ENCODE measurements at places on chromosomes 7 and 10. TPM values are rescaled to one million over a fixed set of nuclear protein-coding genes. Genes with fewer than 3 reads are reported as not detected.

The FOXI2 gene
- not detected for total RNA-seq

The ASB10 gene
- total RNA-seq: not detected

The ADRA2A gene
- total RNA-seq: not detected

The CALHM3 gene
- total RNA-seq: not detected

The RSU1 gene
- 62.7 TPM for total RNA-seq

The PVRIG gene
- not detected for total RNA-seq

The ANKRD26 gene
- total RNA-seq: 2.7 TPM

The UPK3B gene
- 1.4 TPM for total RNA-seq

The STRIP2 gene
- 15.5 TPM for total RNA-seq

The SPRN gene
- not detected for total RNA-seq

The TAC1 gene
- total RNA-seq: not detected

The INSYN2A gene
- 0.23 TPM for total RNA-seq

The WDR11 gene
- total RNA-seq: 33.0 TPM

The GIMAP8 gene
- total RNA-seq: 0.19 TPM

The HYAL4 gene
- not detected for total RNA-seq

The TRIM56 gene
- 13.6 TPM for total RNA-seq

The MLXIPL gene
- total RNA-seq: not detected

The MGMT gene
- 39.8 TPM for total RNA-seq

The CYP2C9 gene
- not detected for total RNA-seq
